Frontal cortex (tissue), 4 donors: ENCODE measurements at places on chromosomes 5 and 9.
A peak's percentile ranks its signal among the peaks of the same experiment; 100 is the strongest.

GRCh38 chr5:172568308-172568910, 72.7 kb upstream of the NEURL1B start:
- no peak for DNase-seq

GRCh38 chr5:43780586-43780985, 177.6 kb downstream of the NNT start:
- no peak for DNase-seq

GRCh38 chr5:127055880-127056653, 17.2 kb downstream of the C5orf63 start:
- DNase-seq, result no peak

DNA sequence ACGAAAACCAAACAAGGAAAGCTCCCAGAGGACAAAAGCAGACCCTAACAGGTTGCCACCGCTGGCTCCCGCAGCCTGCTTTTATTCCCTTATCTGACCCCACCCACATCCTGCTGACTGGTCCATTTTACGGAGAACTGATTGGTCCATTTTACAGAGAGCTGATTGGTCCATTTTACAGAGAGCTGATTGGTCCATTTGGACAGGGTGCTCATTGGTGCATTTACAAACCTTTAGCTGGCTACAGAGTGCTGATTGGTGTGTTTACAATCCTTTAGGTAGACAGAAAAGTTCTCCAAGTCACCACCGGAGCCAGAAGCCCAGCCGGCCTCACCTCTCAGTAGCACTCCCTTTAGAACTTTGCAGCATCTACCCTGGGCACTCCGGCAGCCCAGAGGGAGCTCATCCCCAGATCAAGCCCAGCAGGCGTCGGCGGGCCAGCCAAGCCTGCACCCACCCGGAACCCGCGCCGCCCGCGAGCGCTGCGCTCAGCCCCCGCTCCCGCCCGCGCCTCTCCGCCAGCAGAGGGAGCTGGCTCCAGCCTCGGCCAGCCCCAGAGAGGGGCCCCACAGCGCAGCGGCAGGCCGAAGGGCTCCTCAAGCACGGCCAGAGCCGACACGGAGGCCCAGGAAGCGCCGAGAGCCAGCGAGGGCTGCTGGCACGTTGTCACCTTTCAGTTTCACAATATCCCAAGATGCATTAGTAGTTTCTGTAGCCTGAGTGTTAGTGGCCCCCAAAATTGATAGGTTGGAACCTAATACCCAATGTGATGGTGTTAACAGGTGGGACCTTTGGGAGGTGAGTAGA, 35.3 kb upstream of the CLPTM1L start:
- no peak for DNase-seq

DNA sequence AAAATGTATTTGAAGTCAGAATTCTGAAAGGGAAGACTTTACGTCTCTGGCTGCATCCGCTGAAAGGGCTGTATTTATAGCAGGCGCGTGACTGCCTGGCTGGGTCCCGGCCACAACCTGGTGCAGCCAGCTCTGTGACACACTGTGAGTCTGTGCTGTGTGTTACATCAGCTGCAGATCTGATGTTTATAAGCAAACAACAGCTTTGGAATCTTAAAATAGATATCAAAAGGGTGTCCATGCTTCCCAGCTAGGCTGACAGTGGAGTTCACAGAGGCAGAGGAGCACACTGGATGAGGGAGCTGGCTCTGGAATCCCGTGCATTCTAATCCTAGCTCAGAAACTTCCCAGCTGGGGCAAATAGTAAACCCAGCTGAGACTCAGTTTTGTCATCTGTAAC, 433.4 kb upstream of the BRINP1 start:
- DNase-seq, result peak; percentile 30

- no peak for DNase-seq
Measured at GRCh38 chr5:62701036-62701435, 122.4 kb downstream of the LRRC70 start.

DNA sequence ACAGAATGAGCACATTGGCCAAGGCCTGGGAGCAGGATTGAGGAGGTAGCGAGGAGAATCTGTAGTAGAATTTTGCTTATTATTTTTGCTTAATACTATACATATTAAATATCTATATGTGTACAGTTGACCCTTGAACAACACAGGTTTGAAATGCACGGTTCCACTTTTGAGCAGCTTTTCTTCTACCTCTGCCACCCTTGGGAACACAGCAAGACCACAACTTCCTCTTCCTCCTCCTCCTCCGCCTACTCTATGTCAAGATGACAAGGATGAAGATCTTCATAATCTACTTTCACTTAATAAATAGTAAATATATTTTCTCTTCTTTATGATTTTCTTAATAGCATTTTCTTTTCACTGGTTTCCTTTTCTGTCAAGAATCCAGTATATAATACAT, 541.4 kb downstream of the KCTD16 start:
- DNase-seq, result no peak

DNA sequence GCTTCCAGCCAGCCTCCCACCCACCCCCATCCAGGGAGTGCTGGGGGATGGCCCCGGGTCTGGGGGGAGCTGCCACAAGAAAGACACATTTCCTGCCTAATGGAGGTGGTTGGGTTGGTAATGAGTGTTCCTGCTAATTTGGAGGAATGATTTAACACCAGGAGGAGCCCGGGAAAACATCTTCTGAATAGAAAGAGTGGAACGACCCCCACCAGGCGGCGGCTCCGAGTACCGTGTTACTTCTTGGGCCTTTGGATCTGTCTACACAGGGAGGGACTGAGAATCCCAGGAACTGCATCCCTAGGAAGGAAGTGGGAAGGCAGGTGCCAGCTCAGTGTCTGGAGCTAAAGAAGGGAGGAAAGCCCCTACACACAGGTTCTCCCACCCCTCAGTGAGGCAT, 64.6 kb downstream of the TSPAN17 start:
- DNase-seq, result no peak

- no peak for DNase-seq
Measured at GRCh38 chr5:81151546-81151945, 81.6 kb upstream of the CKMT2 start.
